Neural progenitor cell (in vitro differentiated cells): ENCODE measurements at places on chromosomes 3 and 15.

DNA sequence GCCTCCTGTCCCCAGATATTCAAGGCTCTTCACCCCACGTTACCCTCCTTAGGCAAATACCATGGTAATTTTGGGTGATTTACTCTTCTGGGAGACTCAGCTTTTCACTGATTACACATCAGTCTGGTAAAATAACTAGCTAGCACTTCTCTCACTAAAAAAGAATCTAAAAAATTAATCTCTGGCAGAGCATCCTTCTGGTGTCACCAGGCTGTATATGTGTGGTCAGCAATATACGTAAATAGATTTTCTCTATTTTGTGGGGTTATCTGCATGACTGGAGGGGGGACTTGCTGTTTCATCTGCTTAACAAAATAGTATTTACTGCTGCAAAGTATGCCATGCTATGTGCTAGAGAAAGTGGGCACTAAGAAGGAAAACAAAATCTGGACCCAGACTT lies 45.1 kb downstream of the LRRC28 start:
- DNase-seq = no peak

- no peak for DNase-seq
These were observed 10.5 kb downstream of the SLC38A3 start for GRCh38 chr3:50215529-50215928.

GRCh38 chr15:98548139-98548971 lies 100.0 kb upstream of the IGF1R start:
- DNase-seq = peak; percentile 80

GRCh38 chr15:77531191-77532000 lies 101.3 kb downstream of the LINGO1 start:
- no peak for DNase-seq

DNA sequence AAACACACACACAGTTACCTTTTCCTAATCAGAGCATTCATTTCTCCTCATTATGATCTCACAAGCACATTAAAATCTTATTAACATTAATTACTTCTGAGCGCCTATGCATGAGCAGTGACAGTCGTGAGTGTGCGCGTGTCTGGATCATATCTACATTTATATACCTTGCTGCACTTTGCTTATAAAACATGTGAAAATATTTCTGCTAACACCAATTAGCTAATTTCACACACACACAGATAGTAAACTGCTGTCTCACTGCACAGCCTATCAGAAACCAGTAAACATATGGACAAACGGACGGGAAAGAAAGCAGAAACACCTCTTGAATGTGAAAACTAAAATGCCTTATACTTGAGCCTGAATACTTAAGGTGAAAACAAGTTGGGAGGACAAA lies 64.8 kb downstream of the ZBTB20 start:
- DNase-seq = no peak
